ENCODE measurements at places on chromosomes 11 and 22. TPM values are rescaled to one million over a fixed set of nuclear protein-coding genes. Genes with fewer than 3 reads are reported as not detected.

- no peak for DNase-seq
Measured at GRCh38 chr11:95575517-95575916, 214.1 kb downstream of the FAM76B start.

GRCh38 chr11:62958547-62959421, 26.0 kb downstream of the SLC22A6 start:
- DNase-seq, result no peak

GRCh38 chr22:50670513-50670912, 2.1 kb upstream of the SHANK3 start:
- DNase-seq, result no peak

- no peak for DNase-seq
Measured at GRCh38 chr11:78926633-78927338, 352.1 kb upstream of the NARS2 start.

DNA sequence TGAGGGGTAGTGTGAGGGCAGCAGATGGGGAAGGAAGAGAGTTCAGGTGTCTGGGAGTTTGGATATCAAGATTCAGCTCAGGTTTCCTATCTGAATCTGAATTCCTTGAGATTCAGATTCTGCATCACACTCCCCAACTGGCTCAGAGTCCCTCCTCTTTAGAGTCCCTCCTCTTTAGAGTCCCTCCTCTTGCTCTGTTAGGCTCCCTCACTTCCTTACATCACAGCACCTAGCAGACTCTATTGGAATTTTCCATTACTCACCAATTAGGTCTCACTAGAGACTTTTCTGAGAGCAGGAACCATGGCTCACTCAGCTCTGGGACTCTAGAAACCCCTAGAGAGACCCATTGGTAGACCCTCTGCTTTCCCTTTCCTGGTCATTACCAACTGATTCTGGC, 303.4 kb upstream of the SYN3 start:
- DNase-seq, result no peak

- no peak for DNase-seq
Measured at GRCh38 chr11:113278925-113279324, 35.5 kb upstream of the TTC12 start.

GRCh38 chr11:84247926-84248325, 961.8 kb upstream of the CCDC90B start:
- no peak for DNase-seq

Gene ELF5
- polyA plus RNA-seq, result not detected

Gene B3GAT1
- not detected for polyA plus RNA-seq

Gene A4GALT
- polyA plus RNA-seq, result 7.8 TPM

Gene VPREB1
- not detected for polyA plus RNA-seq

Gene OR52H1
- not detected for polyA plus RNA-seq

Gene KRTAP5-9
- polyA plus RNA-seq, result not detected

Gene IL17REL
- polyA plus RNA-seq, result 0.06 TPM

Data from A549 (cell line).